ENCODE measurements at places on chromosomes 2 and 18.

DNA sequence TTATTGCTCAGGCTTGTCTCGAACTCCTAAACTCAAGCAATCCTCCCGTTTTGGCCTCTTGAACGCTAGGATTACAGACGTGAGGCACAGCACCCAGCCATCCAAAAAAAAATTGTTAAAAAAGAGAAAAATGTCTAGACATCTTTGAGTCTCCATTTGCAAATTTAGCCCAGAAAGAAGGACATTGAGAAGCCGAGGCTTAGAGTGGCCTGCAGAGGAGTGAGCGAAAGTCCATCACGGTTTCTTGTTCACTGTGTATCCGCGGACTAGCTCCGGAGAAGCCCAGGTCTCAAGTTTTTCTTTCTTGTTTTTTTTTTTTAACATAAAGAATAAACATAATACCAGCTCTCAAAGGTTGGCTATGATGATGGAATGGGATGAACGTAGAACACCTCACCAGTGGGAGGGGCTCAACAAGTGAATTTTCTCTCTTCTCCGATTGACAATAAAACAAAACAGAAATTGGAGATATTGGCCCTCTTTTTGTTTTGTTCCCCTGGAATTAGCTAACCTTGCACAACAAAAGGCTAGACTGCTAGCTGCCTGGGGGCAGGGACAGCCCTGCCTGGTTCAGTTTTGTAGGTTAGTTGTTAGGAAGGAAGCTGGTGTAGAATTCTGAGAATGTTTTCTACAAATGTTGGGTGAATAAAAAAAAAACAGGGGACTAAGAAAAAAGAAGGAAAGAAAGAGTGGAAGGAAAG, 163.4 kb downstream of the MYCN start:
- no peak for DNase-seq

DNA sequence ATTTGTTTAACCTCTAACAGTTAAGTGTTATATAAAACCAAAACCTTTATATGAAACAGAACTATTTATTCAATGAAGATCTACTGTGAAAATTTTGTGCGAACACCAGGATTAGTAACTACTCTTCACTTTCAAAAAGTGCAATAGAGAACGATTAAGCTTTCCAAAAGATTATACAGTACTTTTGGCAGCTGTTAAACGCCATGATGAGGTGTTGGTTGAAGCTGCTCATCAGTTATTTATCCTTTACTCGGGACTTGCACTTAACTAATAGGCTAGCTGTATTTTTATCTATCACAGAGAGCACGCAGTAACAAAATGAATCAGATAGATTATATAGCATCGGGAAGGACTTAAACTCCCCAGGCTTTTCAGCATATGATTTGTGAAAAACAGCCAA, 113.6 kb downstream of the GCA start:
- no peak for DNase-seq

DNA sequence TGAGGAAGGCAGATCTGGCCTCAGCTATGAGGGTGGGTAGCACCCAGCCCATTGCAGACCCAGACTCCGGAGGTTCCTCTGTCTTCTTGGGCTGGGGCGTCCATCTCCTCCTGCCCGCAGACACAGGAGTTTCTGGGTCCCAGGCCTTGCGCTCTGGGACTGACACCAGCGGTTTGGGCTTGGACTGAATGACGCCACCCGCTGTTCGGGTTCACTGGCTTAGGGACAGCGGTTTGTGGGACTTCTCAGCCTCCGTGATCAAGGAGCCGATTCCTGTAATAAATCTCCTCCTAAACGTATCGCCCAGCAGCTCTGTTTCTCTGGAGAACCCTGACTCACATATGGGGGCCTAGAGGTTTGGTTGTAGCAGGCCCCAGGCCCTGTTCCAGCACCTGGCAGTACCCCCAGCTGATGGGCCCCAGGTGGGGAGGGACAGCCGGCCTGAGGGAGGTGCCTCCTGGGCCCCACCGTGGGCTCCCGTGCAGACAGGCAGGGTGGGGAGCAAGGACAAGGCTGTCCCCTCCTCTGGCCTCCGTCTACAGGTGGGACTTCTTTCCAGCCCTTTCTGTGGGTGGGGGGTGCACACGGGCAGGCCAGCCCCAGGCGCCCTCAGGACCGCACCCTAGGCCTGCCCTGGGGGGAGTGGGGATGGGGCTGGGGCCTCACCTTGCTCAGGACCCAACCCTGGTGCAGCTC, 4.5 kb upstream of the AQP12A start:
- DNase-seq: no peak

DNA sequence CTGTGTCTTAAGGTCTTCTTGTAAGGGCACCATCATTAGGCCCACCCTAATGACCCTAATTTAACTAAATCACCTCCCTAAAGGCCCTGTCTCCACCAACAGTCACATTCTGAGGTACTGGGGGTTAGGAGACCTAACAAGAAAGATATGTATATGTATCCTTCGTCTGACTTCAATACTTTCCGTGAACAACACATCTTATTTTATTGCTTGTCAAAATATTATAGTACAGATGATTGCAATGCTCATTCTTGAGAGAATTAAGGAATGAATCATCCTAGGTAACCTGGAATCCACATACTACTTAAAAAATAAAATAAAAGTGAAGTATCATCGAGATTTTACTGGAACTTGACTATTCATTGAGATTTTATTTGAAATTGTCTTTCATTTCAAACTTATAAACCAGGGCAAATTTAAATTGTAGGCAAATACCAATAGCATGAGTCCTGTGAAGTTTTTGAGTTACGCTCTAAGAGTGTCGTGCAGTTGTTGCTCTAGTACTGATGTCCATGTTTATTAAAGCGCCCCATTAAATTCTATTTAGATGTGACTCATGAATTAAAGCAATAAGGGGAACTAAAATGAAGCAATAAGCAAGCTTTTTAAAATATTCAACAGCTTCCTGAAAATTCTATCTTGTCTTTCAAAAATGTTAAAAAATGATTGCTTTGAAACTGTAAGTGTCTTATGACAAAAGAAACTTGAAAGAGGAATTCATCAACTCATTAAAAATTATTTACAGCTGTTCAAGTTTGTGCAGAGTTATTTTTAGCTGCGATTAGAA, 40.0 kb downstream of the CCDC102B start:
- no peak for DNase-seq

Measured in RPMI8226 (cell line).